GM23248 (cell line): ENCODE measurements at places on chromosomes 2 and 18. TPM values are rescaled to one million over a fixed set of nuclear protein-coding genes. Genes with fewer than 3 reads are reported as not detected.

- no peak for DNase-seq
Observed at GRCh38 chr18:38932752-38933151, 1367.2 kb upstream of the CELF4 start.

DNA sequence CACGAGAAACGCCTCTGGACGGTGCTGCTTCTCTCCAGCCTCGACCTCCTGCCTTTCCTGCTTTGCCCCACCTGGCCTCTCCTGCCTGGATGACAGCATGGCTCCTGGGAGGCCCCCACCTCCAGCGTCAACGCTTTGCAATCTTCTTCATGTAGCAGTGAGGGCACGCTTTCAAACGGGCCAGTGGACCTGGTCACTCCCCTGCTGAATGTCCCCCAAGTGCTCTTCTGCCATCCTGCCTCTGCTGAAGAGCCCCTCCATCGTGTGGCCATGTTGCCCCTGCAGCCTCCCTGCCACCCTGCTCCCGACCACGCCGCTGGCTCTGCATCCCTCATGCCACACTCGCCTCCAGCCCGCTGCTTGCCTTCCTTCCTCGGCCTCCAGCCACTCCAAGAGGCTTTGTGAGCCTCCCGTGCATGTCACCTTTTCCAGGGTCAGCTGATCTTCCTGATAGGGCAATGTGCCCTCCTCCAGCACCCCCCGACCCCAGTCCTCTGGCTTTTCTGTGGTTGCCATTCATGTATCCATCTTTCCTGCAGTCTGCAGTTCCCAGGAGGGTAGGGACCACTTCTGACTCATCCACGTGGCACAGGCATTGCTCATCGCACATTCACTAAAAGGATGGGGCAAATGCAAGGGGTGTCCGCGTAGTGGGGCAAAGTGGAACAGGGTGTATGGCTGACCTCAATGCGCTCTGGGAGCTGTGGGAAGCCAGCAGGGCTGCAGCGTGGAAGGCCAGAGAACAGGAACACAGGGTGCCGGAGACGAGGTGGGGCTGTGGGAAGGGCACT lies 268.8 kb downstream of the TWIST2 start:
- DNase-seq = peak; percentile 63

DNA sequence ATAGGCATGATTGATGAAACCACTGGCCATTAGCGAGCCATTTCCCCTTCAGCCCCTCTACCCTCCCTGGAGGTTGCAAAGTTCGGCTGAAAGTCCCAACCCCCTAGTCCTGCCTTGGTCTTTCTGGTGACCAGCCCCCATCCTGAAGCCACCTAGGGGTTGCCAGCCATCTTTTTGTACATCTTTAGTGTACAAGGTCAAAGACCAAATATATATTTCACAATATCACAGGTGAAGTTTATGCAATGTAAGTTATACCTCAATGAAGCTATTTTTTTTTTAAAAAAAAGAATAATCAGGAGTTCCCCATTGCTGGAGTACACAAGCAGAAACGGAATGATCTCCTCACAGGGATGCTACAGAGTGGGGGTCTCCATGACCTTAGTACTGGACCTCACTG lies 31.3 kb downstream of the OSBPL1A start:
- DNase-seq = no peak

DNA sequence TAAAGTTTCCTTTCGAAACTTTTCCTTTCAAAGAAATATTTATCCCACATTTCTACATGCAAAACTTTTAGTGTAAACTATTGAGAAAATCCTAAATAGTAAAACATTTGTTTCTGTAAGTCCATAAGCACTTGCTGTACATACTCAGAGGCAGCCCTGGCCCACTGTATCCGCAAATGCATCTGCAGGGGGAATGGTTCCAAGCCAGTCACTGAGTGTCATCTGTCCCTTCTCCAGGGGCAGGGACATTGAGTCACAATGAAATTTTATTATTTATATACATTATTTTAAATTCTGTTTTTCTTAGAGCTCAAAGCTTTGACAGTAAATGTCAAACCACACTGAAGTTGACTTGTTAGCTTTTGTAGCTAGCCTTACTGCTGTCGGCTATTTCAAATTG lies 367.2 kb downstream of the MTX2 start:
- peak; percentile 32 for DNase-seq

DNA sequence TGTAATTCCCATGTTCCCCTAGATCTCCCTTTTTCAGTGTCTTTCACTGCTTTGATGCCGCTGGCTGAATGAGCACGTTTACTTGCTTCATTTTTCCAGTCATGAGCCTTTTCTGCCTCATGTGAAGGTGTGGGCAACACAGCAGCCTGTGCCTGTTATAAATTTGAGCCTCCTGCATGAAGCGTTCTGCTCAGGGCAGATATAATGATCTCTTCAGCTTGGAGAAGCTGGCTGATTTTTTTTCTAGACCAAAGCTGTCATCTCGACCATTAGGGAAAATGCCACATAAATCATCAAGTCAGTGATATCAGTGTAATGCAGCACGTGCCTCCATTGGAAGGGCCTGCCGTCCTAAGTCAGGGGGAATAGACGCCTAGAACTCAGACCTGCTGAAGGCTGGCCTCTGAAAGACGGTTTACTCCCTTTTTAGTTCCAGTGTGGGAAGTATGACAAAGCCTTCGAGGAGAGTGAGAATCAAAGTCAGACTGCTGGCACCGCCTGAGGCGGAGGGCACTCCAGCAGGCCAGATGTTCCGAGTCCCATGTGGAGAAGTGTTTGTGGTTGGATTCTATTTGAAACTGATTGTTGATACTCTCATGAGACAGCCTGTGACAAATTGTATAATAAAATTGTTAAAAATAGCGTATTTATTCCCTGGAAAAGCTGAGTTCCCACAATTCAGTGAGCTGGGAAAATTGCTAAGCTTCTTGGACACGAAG lies 196.5 kb downstream of the MYO1B start:
- DNase-seq = peak; percentile 90

GRCh38 chr2:102056079-102056581 lies 64.4 kb downstream of the IL1R2 start:
- no peak for DNase-seq

- DNase-seq = no peak
Observed at GRCh38 chr2:215731108-215731658, 282.2 kb downstream of the MREG start.

DNA sequence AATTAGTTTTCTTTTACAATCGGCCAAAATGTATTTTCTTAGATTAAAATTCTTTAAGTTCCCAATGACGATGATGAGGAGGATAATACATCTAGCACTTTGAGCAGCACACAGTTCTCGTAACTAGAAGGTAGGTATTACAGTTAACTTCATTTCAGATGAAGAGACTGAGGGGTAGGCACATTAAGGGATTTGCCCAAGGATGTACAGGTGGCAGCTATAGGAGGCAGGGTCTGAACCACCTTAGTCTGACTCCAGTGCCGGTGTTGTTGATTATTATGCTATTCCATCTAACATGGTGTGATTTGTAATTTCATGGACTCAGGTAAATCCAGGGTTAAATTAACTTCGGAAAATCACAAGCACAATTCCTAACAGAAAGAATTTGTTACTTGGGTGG lies 1.1 kb downstream of the CD28 start:
- no peak for DNase-seq

DNA sequence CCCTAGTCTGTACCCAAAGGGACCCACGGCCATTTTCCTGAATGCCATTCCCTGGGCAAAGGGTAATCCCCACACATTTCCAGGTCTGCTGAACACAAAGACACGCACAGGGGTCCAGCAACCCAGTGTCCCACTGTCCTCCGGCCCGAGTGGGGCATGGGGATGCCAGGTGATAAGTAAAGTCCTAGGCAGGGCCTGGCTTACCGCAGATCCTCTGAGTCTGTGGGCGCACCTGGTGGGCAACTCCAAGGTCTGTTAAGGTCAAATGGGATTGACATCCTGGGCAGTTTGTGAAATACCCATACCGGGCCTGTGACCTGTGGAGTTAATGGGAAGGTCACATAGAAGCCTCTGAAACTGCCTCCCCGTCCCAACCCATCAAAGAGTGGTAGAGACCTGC lies 116.1 kb downstream of the EIPR1 start:
- no peak for DNase-seq

DNA sequence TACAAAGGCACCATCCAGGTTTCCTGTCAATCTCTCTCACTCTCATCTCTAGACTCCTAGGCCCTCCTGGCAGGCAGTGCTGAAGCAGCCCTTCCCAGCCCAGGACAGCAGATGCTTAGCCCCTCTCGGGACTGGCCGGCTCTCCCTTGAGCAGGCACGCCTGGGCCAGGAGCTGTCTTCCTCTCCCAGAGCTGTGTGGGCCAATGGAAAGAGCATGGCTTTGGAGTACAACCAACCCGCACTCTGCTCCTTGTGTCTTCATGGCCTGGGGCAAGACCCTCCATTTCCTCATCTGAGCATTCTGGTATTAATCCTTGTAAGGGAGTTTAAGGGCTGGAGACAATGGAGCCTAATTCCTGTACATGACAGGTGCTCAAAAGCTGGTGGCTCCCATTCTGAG lies 97.2 kb downstream of the CAPN13 start:
- DNase-seq = no peak

- peak; percentile 29 for DNase-seq
Observed at GRCh38 chr2:57891086-57891712, 155.4 kb upstream of the VRK2 start.

GRCh38 chr2:37671009-37671815 lies at the start of gene CDC42EP3:
Gene CDC42EP3, minus strand, starts transcription at chr2:37671642. Its CDS starts 25,055 bp downstream, at chr2:37646587.
- peak; percentile 79 for DNase-seq

GRCh38 chr2:26326514-26326913 lies 19.4 kb upstream of the SELENOI start:
- peak; percentile 29 for DNase-seq

DNA sequence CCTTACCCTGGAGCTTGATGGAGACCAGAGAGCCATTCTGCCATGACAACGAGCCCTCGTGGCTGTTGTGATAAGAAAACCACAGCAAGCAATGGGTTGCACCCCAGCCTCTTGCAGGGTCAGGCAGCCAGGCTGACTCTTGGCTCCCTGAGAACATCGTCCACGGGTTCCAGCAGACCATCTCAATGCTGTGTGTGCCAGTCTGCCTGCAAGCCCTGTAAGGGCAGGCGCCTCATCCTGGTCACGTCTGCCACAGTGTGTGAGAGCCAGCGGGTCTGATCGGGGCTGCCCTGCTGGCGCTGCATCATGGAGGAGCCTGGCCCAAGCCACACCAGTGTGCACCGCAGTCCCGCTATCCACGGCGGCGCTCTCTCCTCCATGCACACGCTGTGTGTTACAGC lies 71.0 kb upstream of the MGAT4A start:
- no peak for DNase-seq

GRCh38 chr2:105869341-105869740 lies 124.6 kb downstream of the NCK2 start:
- DNase-seq = no peak

DNA sequence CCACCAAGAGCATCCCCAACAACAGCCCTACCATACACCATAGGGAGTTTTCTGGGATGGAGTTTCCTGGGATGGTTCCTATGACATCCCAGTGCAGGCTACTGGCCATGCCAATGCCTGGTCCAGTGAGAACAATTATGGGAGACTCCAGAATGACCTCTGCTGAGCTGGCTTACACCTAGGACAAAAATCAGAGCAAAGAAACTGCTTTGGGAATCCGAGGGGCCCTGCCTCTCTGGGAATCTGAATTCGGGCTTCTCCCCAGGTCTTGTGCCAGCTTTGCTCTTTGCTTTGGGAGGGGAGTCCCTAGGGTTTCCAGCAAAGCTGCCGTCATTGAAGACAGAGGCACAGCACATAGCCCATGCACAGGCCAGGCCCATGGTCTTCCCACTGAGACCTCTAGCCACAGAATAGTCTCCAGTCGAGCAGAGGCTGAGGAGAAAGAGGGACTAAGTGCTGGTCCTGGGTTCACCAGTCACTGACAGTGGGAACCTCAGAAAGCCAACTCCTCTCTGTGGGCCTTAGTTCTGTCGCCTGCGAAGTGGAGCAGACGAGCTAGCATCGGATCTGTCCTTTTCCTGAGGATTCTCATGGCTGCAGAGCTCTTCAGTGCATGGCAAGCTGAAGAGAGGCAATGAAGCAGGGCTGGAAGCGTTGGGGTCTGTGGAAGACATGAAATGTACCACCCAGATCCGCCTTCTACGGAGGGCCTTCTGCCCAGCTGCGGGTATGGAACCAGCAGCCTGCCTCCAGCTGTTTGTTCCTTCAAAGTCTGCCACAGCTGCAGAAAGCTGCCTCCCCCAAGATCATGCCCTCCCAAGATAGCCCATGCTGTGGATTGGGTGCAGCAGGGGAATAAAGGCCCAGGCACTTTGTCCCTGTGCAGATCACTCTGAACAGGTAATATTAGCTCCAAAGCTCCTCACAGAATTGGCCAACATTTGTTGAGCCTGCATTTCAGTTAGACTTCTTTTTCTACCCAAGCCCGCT lies 11.2 kb upstream of the LBH start:
- no peak for DNase-seq

- peak; percentile 78 for DNase-seq
Observed at GRCh38 chr18:63074981-63075404, 244.6 kb downstream of the BCL2 start.

DNA sequence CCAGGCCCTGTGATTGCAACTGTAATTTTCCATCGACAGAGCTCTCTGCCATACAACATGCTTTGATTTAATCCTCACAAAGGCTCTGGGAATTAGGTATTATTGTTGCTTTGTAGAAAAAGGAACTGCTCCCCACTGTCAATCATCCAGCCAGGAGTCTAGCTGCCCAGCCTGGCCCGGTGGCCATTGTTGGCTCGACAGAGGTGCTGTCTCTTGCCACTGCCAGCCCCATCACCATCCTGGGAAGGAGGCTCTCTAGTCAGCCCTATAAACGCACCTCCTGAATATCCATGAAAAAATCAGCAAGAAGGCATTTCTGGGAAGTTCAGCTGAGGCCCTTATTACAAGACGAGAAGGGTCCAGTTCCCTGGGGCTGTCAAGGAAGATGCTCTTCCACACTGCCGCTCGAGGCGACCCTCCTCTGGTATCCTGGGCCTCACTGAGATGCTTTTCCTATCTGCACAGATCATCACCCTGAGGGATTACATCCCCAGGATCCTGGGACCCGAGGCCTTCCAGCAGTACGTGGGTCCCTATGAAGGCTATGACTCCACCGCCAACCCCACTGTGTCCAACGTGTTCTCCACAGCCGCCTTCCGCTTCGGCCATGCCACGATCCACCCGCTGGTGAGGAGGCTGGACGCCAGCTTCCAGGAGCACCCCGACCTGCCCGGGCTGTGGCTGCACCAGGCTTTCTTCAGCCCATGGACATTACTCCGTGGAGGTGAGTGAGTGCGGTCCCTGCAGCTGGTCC lies 71.0 kb downstream of the TPO start:
- no peak for DNase-seq

- DNase-seq = no peak
Observed at GRCh38 chr2:216453955-216454614, 41.8 kb downstream of the SMARCAL1 start.

Gene ATP8B1
- total RNA-seq = 43.4 and 43.9 TPM in 2 replicates

Gene TIA1
- 36.8 and 42.8 TPM in 2 replicates for total RNA-seq

Gene TUBB8B
- total RNA-seq = not detected in 2 replicates

Gene APCDD1
- total RNA-seq = not detected in 2 replicates

Gene UPP2
- not detected in 2 replicates for total RNA-seq

Gene CBLN2
- not detected in 2 replicates for total RNA-seq

Gene GKN1
- not detected in 2 replicates for total RNA-seq

Gene SKOR2
- not detected in 2 replicates for total RNA-seq

Gene WIPF1
- total RNA-seq = 20.1 and 21.4 TPM in 2 replicates

Gene IL36RN
- total RNA-seq = not detected in 2 replicates

Gene KCTD1
- 14.9 and 17.9 TPM in 2 replicates for total RNA-seq

Gene PLEKHB2
- total RNA-seq = 75.8 and 94.7 TPM in 2 replicates

Gene ADAM23
- 3.5 and 4.4 TPM in 2 replicates for total RNA-seq

Gene KLHL29
- 4.7 and 6.4 TPM in 2 replicates for total RNA-seq
